ENCODE measurements at places on chromosomes 13 and 19.

- DNase-seq = no peak
Measured at GRCh38 chr19:41861846-41862245, 1.8 kb downstream of the RPS19 start.

DNA sequence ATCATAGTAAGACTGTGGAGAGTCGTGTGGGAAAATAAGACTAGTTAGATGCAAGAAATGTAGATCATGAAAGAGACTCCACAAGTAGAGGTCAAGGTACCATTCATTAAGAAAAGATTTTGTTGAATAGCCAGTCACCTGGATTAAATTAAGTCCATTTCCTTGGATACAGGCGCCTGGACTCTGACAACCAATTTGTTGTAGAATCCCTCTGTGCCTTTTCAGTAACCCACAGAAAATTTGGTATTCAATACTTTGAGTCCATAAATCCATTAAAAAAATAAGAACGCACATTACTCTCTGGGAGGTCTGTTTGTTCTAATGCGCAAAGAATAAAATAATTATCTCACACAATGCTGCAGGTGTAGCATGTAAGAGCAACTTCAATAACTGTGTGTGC is 469.4 kb downstream of the KLF12 start:
- DNase-seq = no peak

- no peak for DNase-seq
Measured at GRCh38 chr13:43988302-43988701, 108.6 kb downstream of the LACC1 start.

- no peak for DNase-seq
Measured at GRCh38 chr13:112161521-112162301, 94.8 kb downstream of the SOX1 start.

GRCh38 chr13:25778365-25778764 is 273.5 kb downstream of the SHISA2 start:
- DNase-seq = no peak

DNA sequence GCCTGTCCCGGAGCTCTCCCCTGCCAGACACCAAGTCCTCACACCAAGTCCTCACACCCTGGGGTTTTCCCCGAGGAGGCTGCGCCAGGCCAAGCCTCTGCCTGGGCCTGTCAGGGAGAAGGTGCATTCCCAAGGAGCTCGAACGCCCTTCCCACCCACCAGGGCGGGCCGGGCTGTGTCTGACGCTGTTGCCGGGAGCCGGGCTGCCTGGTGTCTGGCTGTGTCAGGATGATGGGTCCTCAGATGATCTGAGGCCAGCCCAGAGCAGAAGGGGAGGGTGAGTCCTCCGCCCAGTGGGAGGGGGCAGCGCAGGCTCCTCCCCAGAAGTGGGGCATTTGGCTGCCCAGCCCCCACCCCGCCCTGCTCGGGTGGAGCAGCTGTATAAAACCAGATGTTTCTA is 2.3 kb upstream of the HAS1 start:
- DNase-seq = no peak

DNA sequence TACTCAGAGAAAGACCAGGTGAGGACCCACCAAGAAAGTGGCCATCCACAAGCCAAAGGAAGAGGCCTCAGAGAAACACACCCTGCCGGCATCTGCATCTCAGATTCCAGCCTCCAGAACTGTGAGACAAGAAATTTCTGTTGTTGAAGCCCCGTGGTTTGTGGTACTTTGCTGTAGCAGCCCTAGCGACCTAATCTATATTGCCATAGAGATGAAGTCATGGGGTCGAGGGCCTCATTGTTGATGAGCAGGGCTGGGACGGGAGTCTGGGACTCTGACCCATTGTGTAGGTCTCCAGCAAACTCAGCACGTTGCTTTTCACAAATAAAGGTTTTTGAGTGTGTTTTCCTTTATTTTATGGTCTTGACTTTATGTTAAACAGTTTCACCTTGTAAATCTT is 174.9 kb downstream of the TNFSF13B start:
- no peak for DNase-seq

DNA sequence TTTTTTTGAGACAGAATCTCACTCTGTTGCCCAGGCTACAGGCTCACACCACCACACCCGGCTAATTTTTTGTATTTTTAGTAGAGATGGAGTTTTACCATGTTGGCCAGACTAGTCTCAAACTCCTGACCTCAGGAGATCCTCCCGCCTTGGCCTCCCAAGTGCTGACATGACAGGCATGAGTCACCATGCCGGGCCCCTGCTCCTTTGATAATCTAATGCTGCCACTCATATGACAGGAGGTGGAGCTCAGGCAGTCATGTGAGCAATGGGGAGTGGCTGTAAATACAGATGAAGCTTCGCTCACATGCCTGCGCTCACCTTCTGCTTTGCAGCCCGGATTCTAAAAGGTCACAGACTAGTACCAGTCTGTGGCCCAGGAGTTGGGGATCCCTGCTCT is 25.1 kb downstream of the ARHGEF18 start:
- DNase-seq = no peak

- DNase-seq = no peak
Measured at GRCh38 chr13:70967564-70967963, 859.3 kb upstream of the KLHL1 start.

DNA sequence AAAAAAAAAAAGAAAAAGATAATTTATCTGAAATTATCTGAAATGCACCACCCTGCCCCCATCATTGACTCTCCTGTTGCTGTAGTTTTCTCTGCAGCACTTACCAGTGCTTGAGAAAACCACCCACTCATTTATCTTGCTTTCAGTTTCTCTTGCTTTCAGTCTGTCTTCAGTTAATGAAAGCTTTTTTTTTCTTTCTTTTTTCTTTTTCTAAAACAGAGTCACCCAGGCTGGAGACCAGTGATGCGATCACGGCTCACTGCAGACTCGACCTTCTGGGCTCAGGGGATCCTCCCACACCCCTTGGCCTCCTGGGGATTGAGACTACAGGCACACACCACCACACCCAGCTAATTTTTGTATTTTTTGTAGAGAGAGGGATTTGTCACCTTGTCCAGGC is 4.3 kb upstream of the ACP5 start:
- peak; percentile 51 for DNase-seq

DNA sequence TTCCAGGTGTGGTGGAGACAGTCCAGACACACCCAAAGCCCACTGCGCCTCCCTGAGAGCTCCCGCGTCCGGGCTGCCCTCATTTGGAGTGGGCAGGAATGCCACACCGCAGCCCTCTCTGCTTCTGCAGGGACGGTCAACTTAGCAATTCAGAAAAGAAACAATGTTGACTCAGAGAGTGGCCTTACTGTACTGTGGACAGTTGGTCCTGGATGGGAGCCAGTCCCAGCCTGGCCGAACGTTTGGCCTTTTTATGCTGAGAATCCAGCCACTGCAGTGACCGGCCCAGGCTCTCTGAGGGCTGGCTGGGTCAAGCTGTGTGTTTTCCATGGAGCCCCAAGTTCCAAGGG is 7.2 kb downstream of the GAS6 start:
- DNase-seq = no peak
